Right ventricle myocardium superior (tissue), 1 donor: ENCODE measurements at places on chromosomes 12 and 14. TPM values are rescaled to one million over a fixed set of nuclear protein-coding genes. Genes with fewer than 3 reads are reported as not detected.
A peak's percentile ranks its signal among the peaks of the same experiment; 100 is the strongest.

- no peak for DNase-seq
Measured at GRCh38 chr14:31945074-31945613, 132.0 kb upstream of the ARHGAP5 start.

DNA sequence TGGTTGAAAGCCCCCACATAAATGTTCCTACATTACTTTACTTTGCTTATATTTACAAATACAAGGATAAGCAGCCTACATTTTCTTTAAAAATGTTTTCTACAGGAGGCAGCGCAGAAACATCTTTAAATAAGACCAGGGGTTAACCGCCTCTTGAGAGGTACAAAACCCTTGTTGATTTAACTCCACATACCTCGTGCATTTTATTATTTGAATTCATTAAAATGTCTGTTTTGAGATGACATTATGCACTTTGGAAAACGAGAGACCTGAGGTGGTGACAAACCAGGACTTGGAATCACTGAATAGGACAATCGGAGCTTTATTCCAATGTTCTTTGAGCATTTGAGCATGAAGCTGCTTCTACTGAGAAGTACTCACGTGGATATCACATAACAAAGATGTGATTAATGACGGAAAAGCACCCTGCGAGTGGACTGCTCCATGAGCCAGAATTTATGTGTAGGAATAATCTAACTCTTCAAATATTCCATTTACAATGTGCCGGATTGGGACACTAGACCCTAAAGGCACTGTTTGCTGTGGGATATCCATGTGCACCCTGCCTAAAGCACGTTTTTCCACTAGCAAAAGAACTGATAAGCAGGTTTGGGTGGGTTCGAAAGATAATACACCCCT is 746 bp upstream of the DUSP16 start:
- no peak for DNase-seq

DNA sequence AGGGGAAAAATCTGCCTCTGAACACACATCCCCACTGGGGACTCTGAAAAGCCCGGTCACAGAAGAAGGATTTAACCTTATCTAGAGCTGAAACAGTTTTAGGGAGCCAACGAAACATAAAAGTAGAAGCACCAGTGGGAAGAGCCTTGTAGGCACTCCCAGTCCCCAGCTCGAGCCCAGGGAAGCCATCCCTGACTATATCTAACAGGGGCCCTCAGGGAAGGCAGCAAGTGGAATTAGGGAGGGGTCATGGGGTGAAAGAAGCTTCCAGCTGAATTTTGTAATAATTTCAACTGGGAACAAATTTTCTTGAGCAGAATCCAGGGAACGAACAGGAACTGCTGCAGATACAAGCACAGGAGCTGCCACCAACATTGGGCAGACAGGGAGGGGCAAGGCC is 127.8 kb downstream of the BMP4 start:
- DNase-seq = no peak

DNA sequence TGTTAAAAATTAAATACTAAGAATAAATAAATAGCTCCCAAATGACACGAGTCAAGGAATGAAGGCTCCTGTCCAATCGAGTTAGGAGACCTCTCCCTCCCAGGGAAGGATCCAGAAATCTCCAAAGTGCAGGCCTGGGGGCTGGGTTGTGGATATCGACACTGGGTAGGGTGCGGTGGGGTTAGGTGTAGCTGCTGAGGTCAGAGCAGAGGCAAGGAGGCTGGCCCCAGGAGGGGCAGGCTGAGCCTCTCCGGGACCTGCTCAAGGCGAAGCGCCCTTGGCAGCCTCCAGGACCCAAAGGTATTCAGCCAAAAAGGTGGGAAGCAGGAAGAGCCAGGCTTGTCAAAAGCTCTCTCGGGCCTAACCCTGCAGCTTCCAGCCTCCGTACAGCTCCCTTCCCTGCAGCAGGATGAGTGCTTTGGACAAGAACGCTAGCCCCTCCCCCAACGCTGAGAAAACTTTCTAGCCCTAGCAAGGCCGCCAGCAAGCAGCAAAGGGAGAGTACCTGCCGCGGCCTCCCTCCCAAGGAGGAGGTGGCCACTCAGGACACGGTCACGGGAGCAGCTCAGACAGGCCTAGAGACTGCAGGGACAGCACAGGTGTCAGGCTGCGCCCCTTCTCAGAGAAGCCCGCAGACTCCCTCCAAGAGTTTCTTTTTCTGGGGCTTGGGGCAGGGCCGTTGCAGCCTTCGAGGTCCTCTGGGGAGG is 3.7 kb upstream of the PNMA1 start:
- DNase-seq = no peak

- DNase-seq = peak; percentile 65
Measured at GRCh38 chr14:73463411-73463810, 5.1 kb upstream of the NUMB start.

DNA sequence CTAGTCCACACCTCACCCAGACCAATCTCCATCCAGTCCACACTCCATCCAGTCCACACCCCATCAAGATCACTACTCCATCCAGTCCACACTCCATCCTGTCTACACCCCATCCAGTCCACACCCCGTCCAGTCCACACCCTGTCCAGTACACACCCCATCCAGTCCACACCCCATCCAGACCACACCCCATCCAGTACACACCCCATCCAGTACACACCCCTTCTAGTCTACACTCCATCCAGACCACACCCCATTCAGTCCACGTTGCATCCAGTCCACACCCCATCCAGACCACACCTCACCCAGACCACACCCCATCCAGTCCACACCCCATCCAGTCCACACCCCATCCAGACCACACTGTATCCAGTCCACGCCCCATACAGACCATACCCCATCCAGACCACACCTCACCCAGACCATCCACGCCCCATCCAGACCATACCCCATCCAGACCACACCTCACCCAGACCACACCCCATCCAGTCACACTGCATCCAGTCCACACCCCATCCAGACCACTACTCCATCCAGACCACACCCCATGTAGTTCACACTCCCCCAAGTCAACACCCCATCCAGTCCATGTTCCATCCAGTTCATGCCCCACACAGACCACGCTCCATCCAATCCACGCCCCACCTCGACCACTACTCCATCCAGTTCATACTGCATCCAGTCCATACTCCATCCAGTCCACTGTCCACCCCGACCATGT is 116.6 kb upstream of the RTL1 start:
- DNase-seq = no peak

- DNase-seq = no peak
Measured at GRCh38 chr14:63248211-63248610, 44.0 kb downstream of the RHOJ start.

DNA sequence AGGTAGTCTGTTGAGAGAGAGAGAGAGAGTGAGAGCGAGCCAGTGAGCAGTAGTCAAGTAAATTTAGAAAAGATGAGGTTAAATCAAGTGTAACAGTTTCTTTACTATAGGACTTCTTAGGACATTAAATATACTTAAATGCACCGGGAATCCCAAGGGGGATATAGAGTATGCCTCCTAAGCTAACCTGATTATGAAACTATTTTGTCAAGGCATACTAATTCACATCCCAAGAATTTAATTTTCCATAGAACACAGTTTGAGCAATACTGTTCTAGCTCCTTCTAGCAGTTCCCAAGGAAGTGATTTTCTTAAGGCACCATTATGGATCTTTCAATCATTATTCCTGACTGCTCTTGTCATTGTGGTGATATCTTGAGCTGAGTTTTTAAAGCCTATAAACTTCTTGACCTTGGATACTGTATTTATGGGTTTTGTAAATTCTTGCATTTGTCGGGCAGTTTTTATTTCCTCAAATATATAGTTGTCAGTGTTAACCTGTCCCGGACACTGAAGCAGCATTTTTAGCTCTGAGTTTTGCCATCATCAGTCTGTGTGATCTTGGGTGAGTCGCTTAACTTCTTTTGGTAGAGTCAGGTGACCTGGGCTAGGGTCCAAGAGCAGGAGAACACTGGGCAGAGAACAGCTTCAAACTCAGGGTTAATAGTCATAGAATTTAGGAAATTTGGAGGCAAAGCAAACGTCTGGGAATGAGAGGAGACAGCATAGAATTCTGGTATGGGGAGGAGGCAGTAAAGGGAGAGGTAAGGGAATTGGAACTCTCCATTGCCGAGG is 196.5 kb upstream of the FRMD6 start:
- no peak for DNase-seq

- no peak for DNase-seq
Measured at GRCh38 chr14:51951656-51952055, 37.7 kb upstream of the RTRAF start.

- no peak for DNase-seq
Measured at GRCh38 chr14:53896726-53897125, 59.9 kb downstream of the BMP4 start.

- DNase-seq = no peak
Measured at GRCh38 chr12:113852264-113852663, 113.9 kb downstream of the RBM19 start.

DNA sequence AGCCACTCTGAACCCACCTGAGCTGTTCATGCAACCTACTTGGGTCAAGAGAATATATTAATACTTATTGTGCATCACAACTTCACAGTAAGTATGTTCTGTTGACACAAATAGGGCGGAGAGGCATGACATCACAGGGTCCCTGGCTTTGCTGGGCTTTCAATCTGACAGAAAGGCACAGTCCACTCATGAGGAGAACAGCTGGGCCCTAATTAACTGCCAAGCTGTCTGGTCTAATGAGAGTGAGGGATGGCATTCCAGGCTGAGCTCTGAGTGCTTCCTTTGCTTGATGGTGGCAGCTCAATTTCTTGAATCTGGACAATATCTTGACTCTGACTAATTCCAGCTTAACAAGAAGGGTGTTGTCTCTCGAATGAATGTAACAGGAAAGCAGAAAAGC is 2.0 kb downstream of the EFCAB11 start:
- DNase-seq = no peak

DNA sequence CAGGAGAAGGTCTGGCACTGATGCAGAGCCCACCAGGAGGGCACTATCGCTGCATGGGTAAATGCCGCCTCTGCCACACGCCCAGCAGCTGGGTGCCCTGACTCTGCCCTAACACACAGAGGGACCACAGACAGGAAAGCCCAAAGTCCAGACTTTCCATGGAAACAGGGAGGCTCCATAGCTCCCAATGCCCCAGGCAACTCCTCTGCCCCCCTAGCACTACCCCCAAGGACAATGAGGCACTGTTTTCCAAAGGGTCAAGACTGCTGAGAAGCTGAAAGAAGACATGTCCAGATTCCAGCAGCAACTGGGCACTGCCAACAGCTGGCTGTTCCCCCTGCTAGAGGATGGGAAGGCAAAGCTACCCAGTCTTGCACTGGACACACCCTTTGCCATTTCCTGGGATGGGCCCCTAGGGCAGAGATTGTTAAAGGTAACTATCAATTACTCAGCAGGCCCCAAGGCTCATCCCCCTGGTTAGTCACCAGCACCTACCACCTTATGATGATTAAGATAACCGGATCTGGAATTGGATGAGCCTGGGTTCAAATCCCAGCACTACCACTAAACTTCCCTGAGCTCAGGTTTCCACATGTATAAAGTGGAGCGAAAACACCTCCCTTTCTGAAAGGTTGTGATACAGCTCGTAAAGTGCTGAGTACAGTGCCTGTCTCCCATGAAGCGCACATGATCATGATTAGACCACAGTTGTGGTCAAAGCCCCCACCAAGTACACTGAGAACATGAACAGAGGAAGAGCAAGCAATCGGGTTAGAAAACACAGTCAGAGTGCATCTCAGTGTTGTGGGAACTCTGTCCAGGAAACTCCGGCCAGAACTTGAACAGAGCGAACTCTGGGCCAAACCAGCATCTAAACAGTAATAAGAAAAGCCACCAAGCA is 3.3 kb downstream of the PXN start:
- DNase-seq = no peak

- no peak for DNase-seq
Measured at GRCh38 chr14:24311837-24312615, 724 bp downstream of the LTB4R start.

DNA sequence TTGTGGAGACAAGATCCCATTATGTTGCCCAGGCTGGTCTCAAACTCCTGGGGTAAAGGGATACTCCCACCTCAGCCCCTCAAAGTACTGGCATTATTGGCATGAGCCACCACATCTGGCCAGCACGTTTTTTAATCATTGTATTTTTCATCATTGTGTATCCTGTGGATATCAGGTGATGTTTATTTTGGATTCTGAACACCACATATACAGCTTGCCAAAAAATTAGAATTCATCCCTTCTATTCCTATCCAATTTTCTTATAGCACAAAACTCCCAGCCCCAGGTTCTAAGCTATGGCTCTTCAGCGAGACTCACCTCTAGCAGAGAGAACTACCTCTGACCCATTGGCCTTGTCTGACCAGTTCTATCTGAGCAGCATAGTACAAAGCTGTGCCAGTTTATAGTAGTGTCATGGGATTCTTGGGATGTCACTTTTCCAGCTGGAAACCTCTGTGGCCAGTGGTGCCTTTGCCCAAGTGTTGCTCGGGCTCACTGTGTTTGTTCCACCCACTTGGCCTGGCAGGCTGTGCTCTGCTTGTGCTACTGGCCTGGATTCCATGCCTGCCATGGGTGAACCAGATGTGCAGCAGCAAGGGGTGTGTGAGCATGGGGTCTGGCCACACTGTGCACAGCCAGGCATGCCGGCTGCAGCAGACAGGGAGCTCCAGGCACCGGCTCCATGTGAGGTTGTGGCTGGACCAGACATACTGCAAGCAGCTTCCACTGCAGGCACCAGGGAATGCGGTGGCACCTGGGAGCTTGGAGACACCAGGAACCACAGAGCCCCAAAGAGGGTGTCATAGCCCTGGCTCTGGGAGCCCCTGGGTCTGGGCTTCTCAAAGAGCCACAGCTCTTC is 37.2 kb downstream of the TIMELESS start:
- no peak for DNase-seq

The NT5DC3 gene
- 2.8 TPM for total RNA-seq

The KIF21A gene
- 52.6 TPM for total RNA-seq

The SYCP3 gene
- not detected for total RNA-seq

The ETFBKMT gene
- total RNA-seq = 7.0 TPM

The RACGAP1 gene
- 5.6 TPM for total RNA-seq

The EPYC gene
- total RNA-seq = not detected

The TMEM132C gene
- 2.2 TPM for total RNA-seq

The PAX9 gene
- total RNA-seq = not detected

The GZMH gene
- total RNA-seq = 0.86 TPM

The PPP1R1A gene
- total RNA-seq = 192 TPM
